ENCODE measurements at places on chromosomes 2 and 18. TPM values are rescaled to one million over a fixed set of nuclear protein-coding genes. Genes with fewer than 3 reads are reported as not detected.

- DNase-seq = no peak
These were observed 1673.3 kb downstream of the LRP1B start for GRCh38 chr2:140457483-140457882.

- DNase-seq = no peak
These were observed 18.2 kb downstream of the IFIH1 start for GRCh38 chr2:162300266-162300665.

DNA sequence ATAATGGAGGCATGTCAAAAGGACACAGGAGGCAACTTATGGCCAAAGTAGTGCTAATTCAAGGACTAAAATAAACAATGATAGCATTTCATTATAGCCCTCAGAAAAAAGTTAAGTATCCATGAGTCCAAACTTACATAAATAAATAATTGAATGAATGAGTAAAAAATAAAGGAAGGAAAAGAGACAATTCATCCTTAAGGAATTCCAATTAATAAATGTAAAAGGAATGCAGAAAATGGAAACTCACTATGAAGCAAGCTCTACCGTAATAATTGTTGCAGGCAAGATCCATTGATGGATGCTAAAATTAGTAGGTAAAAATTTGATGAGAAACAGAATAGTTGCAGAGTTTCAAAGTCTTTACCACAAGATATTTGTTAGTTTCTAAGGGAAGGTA lies 88.2 kb upstream of the RAPGEF4 start:
- no peak for DNase-seq

DNA sequence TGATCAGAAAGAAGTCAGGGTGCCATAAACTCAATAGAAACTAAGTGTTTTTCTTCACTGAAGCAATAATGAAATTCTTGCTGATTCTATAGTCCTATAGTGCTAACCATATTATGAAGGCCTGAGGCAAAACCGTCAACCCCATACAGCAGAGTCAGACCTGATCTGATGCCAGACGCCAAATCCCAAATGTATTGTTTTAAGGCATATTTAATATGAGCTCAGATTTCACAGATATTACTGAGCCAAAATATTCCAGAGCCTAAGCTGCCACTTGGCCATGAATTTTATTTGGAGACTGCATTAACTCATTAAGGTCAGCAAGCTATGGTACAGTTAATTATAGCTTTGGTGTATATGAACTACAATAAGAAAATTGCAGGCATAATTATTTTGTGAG lies 53.4 kb downstream of the SCN1A start:
- DNase-seq = no peak

DNA sequence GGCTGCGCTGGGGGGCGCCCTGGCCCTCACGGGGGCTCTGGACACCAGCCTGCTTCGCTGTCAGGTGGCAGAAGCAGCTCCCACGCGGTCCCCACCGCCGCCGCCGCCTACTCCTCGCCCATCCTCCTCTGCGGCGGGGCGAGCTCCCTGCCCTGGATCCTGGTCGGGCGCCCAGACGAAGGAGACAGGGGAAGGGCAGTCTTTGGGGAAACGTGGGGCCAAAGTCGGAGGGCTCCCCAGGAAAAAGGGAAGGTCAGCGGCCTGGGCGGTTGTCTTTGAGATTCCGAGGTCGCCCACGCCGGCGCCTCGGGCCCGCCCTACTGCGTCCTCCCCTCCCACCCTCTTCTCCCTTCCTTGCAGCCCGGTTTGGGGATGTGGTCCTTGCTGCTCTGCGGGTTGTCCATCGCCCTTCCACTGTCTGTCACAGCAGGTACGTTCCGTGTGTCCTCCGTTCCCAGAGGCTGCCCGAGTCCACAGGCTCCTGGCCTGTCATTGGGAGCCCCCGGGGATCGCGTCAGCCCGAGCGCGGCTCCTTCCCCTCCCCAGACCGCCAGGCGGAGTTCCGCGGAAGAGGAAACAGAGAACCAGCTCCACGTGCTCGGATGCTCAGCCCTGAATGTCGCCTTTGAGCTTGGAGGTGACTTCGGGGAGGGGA lies 800 bp downstream of the IL1RL2 start:
- no peak for DNase-seq

GRCh38 chr2:148876595-148877402 lies 1.8 kb downstream of the KIF5C start:
- DNase-seq = no peak

GRCh38 chr2:190318514-190318913 lies 1.1 kb downstream of the HIBCH start:
- no peak for DNase-seq

The SULT1C4 gene
- polyA plus RNA-seq = not detected

GRCh38 chr2:65487404-65487803 lies 55.0 kb upstream of the SPRED2 start:
- no peak for DNase-seq

The OSR1 gene
- polyA plus RNA-seq = 4.5 TPM

The LINC00305 gene
- not detected for polyA plus RNA-seq

The GALNT14 gene
- polyA plus RNA-seq = 48.0 TPM

GRCh38 chr2:165627470-165627869 lies 158.0 kb downstream of the CSRNP3 start:
- no peak for DNase-seq

DNA sequence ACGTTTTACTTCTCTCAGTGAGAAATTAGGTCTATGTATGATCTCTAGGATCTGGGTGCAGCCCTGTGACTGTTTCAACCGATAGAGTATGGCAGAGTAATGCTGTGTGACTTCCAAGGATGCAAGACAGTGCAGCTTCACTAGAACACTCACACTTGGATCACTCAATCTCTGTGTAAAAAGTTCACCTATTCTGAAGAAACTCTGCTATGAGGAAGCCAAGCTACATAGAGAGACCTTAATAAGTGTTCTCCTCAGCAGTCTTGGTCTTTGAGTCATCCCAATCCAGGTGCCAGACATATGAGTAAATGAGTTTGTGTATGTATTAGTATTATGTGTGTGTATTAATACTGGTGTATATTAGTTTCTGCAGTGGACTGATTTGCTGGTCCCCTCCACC lies 335.0 kb downstream of the NR4A2 start:
- no peak for DNase-seq

DNA sequence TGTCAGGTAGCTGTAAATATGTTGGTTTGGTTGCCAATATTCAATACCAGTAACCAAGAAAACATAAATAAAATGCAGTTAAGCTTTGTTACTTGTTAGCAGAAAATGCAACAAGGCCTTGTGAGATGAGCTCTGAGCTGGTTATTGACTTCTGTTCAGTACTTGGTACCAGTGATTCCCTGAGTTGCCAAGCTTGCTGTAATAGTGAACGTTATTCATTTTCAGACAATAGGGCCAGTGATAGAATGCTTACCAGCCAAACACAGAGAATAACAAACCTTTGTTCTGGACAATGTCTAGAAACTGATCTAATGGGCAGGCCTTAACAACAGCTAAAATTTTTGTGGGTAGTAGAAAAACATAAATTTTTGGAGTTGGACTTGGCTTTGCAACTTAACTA lies 29.5 kb downstream of the RASGRP3 start:
- no peak for DNase-seq

DNA sequence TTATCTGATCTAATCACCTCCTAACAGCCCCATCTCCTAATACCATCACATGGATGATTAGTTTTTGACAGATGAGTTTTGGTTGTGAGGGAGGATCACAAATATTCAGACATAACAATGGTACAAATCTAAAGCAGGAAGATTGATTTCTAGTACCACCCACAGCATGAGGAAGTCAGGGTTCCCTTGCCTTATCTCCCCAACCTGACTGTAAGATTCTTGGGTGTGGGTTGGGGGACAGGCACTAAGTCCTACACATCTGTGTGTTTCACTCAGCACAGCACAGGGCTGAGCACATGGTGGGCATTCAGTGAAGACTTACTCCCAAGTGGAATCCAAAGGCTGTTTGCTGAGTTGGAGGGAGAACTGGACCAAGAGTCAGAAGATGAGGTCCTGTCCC lies 93.8 kb upstream of the CXCR4 start:
- no peak for DNase-seq

DNA sequence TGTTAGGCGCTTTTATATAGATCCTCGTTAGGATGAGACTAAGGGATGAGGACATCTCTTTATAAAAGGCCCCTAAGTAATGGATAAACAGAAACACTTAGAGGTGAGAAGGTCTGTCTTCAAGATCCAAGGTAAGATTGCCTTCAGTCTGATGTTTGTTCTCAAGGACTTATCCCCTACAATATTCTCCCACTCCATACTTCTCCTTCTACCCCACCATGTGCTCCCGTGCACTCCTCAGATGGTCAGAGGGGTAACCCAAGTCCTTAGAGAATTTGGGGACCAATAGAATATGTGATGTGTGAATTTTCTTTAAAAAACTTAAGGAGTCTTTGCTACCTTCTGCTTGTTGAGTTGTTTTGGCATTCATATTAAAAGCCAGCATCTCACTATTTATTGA lies 23.1 kb downstream of the FOSL2 start:
- no peak for DNase-seq

The RNF144A gene
- polyA plus RNA-seq = 4.4 TPM

All from A549 (cell line).